ENCODE measurements at places on chromosomes 4 and X.

DNA sequence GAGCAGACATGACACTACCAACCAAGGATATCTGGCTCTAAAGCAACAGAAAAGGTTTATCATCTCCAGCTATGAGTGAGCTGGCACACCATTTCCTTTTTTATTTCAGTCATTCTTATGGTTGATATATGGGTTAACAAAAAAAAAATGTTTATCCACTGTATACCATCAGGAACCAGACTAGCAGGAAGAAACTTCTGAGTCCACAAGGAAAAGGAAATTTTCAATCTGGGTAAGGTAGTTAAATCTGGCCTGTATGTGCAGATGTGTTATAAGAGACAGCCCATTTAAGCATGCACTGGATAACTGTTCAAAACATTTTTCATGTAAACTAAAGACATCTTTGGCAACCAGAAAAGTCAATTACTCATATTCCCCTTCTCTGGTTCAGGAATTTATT lies 35.0 kb downstream of the AMMECR1 start:
- no peak for DNase-seq

- no peak for DNase-seq
Observed at GRCh38 chr4:98496152-98496845, 162.1 kb downstream of the TSPAN5 start.

DNA sequence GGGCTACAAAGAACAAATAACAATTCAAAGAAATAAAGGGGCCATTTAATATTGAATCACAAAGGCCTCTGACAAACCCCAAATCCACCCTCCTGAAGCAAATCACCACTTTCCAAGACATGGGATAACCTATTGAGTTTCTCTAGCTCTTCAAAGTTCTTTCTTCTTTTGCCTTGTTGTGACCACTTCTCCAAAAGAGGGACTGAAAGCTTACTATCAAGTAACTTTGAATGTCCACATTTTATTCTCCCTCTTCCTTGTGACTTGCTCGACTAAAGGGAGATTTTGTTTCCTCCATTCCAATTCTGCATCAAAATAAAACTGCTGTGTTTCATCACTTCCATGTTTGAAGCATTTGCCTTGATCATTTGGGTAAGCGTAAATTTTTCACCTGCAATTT lies 166.6 kb upstream of the SLC7A11 start:
- no peak for DNase-seq

GRCh38 chrX:130216320-130216719 lies 44.6 kb downstream of the RAB33A start:
- DNase-seq = no peak

GRCh38 chrX:23493941-23494374 lies 159.3 kb downstream of the PTCHD1 start:
- DNase-seq = no peak
